GM18507 (cell line): ENCODE measurements at places on chromosomes 11 and 22.

- DNase-seq: no peak
Measured at GRCh38 chr11:72568861-72569260, 105.4 kb downstream of the PDE2A start.

GRCh38 chr11:97345032-97345431 lies 955.2 kb downstream of the JRKL start:
- no peak for DNase-seq

GRCh38 chr11:13595166-13595565 lies 73.3 kb upstream of the FAR1 start:
- DNase-seq: no peak

- DNase-seq: no peak
Measured at GRCh38 chr11:71102251-71102995, 150.0 kb downstream of the SHANK2 start.

- no peak for DNase-seq
Measured at GRCh38 chr11:85955531-85955930, 100.3 kb downstream of the CCDC83 start.

GRCh38 chr11:10294290-10294953 lies 403 bp upstream of the SBF2 start:
- DNase-seq: no peak

- DNase-seq: peak; percentile 47
Measured at GRCh38 chr11:57484141-57484710, 23.9 kb downstream of the RTN4RL2 start.

DNA sequence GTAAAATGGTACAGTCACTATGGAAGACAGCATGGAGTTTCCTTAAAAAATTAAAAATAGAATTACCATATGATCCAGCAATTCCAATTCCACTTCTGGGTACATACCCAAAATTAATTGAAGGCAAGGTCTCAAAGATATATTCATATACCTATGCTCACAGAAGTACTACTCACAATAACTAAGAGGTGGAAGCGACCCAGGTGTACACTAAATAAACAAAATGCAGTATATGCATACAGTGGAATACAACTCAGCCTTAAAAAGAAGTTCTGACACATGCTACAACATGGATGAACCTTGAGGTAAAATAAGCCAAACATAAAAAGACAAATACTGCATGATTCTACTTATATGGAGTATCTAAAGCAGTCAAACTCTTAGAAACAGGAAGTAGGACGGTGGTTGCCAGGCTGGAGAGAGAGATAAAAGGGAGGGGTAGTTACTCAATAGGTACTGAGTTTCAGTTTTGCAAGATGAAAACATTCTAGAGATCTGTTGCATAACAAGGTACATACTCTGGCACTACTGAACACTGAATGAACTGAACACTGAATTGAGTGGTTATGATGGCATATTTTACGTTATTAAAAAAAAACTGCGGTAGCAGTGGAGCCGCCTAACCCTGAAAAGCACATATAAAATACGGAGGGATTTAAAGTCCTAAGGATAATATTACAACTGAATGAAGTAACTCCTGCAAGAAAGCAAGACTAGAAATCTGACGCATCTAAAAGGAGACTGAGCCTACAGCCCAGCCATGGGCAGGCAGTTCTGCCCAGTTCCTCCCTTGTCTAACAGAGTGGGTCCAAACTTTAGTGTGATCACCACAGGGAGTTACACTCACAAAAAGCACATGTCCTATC lies 12.8 kb downstream of the DGCR2 start:
- DNase-seq: no peak

DNA sequence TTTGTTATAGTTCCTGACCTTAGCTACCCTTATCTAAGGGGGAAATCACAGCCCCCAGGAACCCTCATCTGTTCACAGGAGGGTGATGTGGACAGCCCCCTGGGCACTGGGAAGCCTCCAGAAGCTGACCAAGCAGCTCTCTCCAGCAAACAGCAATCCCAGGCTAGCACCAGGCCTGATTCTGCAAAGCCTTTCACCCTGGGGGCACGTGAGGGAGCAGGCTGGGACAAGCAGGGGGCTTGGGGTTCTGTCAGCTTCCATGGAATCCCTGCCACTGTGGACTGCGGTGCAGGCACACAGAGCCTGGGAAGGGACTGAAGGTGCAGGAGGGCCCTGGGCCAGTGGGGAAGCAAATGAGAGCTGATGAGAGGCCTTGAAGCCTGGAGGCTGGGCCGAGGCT lies 2.1 kb downstream of the PGAP2 start:
- DNase-seq: no peak

- DNase-seq: no peak
Measured at GRCh38 chr11:116065986-116066385, 561.8 kb upstream of the CADM1 start.

- no peak for DNase-seq
Measured at GRCh38 chr11:3102641-3102921, 45.4 kb upstream of the CARS1 start.

DNA sequence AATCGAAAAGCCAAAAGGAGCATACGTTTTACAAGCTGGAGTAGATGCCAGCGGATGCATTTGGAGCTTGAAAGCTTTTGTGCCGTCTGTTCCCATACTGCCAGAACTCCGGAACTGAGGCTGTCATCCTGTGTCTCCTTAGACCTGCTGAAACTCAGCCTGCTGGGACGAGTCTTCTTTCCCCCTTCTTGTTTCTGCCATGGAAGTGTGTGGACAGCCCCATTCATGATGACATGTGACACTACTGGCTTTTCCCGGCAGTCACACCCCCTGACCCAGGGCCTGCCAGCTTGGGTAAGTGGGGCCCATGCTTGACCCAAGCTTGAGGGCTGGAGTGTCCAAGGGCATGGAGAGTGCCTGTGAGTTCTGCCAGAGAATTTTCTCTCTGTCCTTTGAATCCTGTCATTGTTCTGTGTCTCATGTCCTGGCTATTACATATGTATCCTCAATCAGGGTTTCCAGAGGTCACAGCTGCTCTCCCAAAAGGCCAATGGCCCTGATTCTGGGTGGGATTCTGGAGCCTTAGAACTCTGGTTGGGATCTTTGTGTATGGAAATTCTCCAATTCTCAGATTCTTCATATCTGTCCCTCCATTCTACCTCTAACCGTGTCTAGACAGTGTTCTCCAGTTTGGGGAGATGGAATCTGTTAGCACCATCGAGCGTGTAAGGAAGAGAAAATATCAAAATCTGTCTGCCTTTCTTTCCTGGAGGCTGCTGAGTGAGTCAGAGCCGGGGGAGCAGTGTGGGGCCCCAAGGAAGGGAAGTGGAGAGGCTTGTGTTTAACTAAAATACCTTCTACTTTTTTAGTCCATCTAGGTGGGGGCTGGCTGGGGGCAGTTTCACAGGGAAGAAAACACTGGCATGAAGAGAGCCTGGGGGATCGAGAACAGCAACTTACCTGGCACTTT lies 73.2 kb downstream of the KIAA1671 start:
- DNase-seq: no peak

GRCh38 chr22:32695451-32695891 lies 106.0 kb upstream of the TIMP3 start:
- DNase-seq: no peak

DNA sequence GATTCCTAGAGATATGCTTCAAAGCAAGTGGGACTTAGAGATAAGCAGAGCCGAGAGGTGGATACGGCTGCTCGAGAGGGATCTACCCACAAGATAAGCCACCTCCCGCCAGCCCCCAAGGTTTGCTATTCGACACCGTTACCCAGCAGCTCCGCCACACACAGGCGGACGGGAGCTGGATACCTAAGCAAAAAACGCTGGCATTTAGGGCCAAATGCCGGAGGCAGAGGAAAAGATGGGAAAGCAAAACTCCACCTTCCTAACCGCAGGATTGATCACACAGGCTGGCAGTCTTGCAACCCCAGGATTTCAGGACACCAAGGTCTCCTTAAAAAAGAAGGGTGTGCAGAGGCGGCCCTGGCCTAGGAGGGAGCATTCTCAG lies 709 bp downstream of the FTH1 start:
- no peak for DNase-seq

GRCh38 chr22:30694640-30695350 lies at the start of gene OSBP2:
Gene OSBP2 (plus strand): TSS chr22:30694874. CDS start chr22:30694910, 36 bp downstream.
- no peak for DNase-seq

GRCh38 chr11:133163463-133164419 lies 368.6 kb downstream of the OPCML start:
- peak; percentile 11 for DNase-seq

GRCh38 chr11:15795378-15795777 lies 561.0 kb downstream of the SOX6 start:
- no peak for DNase-seq

DNA sequence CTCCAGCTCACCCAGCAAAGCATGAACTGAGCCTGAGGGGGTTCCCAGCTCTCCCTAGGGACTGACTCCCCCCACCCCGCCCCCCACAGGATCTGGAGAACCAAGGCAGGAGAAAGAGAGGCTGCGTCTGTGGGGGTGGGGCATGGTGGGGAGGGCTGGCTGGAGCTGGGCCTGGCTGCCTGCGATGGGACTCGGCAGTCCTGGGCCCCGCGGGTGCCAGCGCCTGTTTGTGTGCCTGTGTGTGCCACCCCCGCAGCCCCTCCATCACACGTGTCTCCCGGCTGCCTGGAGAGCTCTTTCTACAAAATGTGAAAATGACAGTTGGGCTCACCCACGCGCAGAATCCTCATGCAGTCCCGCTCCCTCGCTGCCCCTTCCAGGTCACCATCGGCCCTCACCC lies 46.8 kb downstream of the CACNA1I start:
- DNase-seq: no peak

GRCh38 chr11:79152511-79152910 lies 288.3 kb downstream of the TENM4 start:
- no peak for DNase-seq

DNA sequence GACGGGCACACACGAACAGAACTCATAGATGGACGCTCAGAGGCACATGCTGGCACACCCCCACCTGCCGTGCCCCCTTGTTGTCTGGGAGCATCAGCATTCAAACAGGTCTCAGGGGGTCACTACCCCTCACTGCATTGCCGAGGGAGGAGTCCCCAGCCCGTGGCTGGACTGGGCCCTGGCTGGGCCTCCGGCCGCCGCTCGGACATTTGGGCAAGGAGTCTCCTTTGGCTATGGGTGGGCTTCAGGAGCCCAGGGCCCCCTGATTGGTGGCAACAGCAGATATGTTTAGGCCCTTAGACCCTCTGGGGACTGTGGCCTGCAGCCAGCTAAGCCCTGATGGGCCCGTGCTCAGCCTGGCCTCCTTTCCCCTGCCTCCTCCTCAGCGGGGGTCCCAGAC lies 41.9 kb downstream of the FLRT1 start:
- no peak for DNase-seq
